ENCODE measurements at places on chromosomes 7 and 10.

DNA sequence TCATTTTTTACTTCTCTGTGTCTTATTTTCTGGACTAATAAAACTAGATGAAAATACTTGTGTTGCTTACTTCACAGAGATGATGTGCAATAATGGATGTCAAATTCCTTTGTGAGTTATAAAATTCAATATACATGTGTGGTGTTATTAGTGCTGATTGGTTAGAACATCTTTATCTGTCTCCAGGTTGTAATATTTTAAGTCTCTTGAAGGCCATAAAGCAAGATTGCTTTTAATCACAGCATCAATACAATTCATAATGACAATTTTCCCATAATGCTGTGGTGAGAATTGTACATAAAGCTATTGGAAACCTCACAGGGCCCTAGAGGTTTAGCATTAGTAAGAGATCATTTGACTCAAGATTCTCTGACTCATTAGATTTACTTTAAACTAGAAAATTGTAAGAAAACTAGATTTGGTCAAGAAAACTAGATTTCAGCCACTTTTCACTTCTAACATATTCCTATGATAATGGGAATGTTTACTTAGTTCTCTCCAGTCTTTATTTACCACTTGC, 963.7 kb downstream of the REEP3 start:
- no peak for DNase-seq

DNA sequence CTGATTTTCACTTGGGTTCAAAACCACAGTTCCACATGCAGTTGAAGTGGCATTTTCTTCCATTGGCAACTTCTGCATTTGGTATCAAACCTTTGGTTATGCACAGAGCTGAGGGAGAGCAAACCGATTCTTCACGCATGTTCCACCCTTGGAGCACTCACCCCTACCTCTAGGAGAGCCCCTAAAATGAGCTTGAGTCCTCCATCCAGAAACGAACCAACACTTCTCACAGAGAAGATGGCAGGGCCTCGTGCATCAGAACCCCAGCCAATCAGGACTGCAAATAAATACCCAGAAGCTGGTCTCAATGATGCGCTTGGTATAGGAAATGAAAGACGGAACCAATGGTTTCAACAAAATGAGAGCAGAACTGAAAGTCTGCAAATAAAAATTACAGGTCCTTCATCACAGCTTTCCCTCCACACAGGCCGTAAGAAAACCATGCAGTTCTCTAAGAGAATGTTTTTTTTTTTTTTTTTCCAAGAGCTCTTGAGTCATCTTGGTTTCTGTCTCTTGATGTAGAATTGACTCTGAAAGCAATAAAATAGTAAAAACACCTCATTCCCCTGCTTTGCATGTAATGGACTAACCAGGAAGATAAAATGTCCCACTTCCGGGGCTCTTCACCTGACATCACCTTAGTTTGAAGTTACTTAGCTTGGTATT, 23.9 kb downstream of the KLF6 start:
- DNase-seq, result no peak

- DNase-seq, result no peak
These were observed 320.5 kb downstream of the DGKB start for GRCh38 chr7:14582010-14582409.

DNA sequence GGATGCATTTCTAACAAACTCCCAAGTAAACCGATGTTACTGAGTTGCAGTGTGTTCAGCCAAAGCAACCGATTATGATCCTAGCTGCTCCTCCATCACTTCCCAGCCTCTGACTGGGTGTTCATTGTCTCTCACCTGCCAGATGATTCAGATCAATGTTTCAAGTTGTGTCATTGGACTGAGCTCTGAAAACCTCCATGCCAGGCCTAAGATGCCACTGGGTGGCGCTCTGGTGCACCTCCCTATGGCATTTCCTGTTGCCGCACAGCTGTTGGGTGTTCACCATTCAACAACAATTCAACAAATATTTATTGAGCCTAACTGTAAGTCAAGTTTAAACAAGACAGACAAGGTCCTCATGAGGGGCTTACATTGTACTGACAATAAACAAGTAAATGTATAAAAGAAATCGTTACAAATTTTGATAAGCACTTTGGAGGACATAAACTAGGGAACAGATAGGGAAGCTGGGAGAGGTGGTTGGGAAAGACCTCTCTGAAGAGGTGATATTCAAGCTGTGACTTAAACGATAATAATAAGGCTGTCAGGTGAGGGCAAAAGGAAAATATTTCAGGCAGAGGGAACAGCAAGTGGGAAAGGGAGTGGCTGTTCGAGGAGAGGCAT, 22.8 kb downstream of the RGR start:
- DNase-seq, result no peak

GRCh38 chr7:100208911-100209408, 10.8 kb upstream of the PVRIG start:
- no peak for DNase-seq

DNA sequence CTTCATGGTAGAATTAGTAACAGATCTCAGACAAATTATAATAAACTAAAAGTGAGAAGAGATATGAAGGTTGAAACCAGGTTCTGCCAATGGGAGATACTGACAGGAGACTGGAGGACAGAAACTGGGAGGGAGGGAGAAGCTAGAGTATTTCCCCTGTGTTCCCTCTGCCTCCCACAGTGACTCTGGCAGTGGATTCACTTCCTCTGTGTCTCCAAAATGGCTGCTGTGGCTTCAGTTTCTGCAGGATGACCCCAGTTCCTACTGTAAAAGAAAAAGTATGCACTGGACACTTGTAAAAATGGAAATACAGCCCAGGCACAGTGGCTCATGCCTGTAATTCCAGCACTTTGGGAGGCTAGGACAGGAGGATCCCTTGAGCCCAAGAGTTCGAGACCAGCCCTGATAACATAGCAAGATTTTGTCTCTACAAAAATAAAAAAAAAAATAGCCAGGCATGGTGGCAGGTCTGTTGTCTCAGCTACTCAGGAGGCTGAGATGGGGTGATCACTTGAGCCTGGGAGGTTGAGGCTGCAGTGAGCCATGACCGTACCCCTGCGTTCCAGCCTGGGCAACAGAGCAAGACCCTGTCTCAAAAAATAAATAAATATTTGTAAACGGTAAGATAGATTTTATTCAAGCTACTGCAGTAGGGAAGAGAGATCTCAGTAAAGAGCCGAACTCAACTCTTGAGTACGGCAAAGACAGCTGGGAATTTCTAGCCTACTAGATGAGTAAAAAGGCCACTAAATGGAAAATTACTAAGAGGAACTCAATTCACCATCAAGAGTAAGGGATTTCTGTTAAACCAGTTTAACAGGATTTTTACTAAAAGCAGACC, 156.6 kb upstream of the TRIM24 start:
- DNase-seq, result no peak

DNA sequence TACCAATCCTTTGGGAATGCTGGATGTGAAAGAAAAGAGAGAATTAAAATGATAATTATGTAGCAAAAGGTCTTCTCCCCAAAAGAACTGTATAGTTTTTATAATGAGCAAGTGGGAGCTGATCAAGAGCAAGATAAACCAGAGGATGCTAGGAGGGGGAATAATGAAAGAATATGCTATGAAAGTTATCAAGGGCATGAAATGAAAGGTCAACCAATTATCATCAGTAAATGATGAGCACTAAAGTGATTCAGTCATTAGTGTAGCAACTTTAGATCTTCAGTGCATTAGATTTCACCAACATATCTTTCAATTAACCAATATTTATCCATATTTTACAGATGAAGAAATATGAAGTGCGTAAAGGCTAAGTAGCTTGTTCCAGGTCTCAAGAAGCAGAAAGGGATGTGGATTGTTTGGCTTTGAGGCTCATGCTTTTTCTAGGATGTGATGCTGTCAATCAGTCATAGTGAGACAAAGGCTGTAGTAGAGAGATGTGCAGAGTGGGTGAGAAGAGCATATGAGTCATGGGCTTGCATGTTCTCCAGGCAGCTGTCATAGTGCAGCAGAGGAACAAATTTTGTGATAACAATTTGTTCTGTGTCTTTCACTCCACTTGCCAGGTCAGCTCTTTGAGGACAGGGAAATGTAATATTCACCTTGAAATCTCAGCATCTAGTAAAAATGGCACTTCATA, 5.7 kb upstream of the OR2F2 start:
- no peak for DNase-seq

- DNase-seq, result no peak
These were observed 196.6 kb downstream of the TRIL start for GRCh38 chr7:28761505-28761904.

DNA sequence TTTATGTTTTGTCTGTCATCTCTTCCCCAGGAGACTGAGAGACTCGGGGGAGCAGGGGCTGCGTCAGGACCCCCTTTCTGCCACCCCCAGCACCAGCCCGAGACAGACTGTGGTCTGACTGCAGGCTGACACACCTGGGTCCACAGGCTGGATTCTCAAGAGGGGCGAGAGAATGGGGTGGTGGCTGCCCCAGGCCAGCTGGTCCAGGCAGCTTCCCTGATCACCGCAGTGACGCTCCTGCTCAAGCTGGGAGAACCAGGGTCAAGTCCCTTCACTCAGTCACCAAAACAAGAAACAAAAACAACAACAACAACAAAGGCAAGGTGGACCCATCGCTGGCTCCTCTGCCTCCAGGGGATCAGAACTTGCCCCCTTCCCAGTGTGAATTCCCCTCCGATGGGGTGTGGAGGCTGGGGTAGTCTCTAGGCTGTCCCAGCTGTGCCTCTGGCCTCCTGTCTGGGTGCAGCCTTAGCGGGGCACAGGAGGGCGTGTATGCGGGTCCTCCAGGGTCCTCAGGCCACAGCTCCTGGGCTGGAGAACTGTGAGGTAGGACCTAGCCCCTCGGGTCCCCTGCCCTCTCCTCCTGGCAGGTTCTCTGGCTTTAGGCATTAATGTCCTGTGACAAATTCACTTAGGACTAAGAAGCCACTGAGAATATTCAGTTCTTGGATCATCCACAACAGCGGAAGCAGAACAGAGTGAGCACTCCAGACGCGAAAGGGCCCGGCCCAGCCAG, 40.6 kb downstream of the PRKAG2 start:
- no peak for DNase-seq

Measured in substantia nigra (tissue), 51 donors.